ENCODE measurements at places on chromosomes 2 and 18. TPM values are rescaled to one million over a fixed set of nuclear protein-coding genes. Genes with fewer than 3 reads are reported as not detected.

MROH2A gene
- not detected for total RNA-seq

CPS1 gene
- 12.8 TPM for total RNA-seq

KIAA2012 gene
- not detected for total RNA-seq

PROM2 gene
- under 0.01 TPM for total RNA-seq

IL1F10 gene
- not detected for total RNA-seq

UGT1A8 gene
- total RNA-seq = not detected

MOGAT1 gene
- not detected for total RNA-seq

NDUFB3 gene
- total RNA-seq = 81.8 TPM

C2orf78 gene
- total RNA-seq = not detected

GPR39 gene
- total RNA-seq = not detected

VIT gene
- total RNA-seq = 2.2 TPM

TTC32 gene
- total RNA-seq = 10.1 TPM

CXCR1 gene
- not detected for total RNA-seq

REG3A gene
- not detected for total RNA-seq

CIDEA gene
- 2.4 TPM for total RNA-seq

ATOH8 gene
- 5.4 TPM for total RNA-seq

INPP4A gene
- 31.9 TPM for total RNA-seq
